H1 (cell line): ENCODE measurements at places on chromosomes 2 and 18. TPM values are rescaled to one million over a fixed set of nuclear protein-coding genes. Genes with fewer than 3 reads are reported as not detected.

- H3K36me3 ChIP-seq: no peaks in the 10 kb centered on the region
- no peak overlapping the region for H3K4me3 ChIP-seq
- DNase-seq: no peak
- H3K27me3 ChIP-seq: peaks cover 11% of the 10 kb centered on the region; the same call in 1 of the 2 replicates
- peaks cover 2% of the 10 kb centered on the region for H3K4me1 ChIP-seq
Observed at GRCh38 chr2:130389358-130389757, 33.5 kb downstream of the PTPN18 start.

The NOTO gene
- polyA plus RNA-seq: 0.33 and 0.46 TPM in 2 replicates

DNA sequence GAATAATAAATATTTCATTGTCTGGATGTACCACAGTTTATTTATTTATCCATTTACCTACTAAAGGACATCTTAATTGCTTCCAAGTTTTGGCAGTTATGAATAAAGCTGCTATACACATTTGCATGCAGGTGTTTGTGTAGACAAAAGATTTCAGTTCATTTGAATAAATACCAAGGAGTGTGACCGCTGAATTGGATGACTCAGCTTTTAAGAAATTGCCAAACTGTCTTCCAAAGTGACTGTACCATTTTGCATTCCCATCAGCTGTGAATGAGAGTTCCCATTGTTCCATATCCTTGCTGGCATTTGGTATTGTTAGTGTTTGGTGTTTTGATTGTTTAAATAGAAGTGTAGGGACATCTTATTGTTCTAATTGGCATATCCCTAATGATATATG is 36.2 kb upstream of the FMNL2 start:
- no peak overlapping the region for H3K27ac ChIP-seq
- H3K4me3 ChIP-seq: no peak overlapping the region

- no peak overlapping the region for H3K4me3 ChIP-seq
- H3K27me3 ChIP-seq: no peaks in the 10 kb centered on the region
- H3K36me3 ChIP-seq: no peaks in the 10 kb centered on the region
- no peak overlapping the region for H3K27ac ChIP-seq
- H3K4me1 ChIP-seq: no peaks in the 10 kb centered on the region
Observed at GRCh38 chr18:39162013-39162827, 1596.6 kb upstream of the CELF4 start.

GRCh38 chr2:181762848-181763247 is 82.5 kb upstream of the NEUROD1 start:
- H3K4me3 ChIP-seq: no peak overlapping the region
- H3K4me1 ChIP-seq: no peaks in the 10 kb centered on the region
- H3K27ac ChIP-seq: no peak overlapping the region
- no peaks in the 10 kb centered on the region for H3K36me3 ChIP-seq
- DNase-seq: no peak

The ZBTB7C gene
- polyA plus RNA-seq: 0.15 and 0.17 TPM in 2 replicates

The CYP20A1 gene
- 4.8 and 6.2 TPM in 2 replicates for polyA plus RNA-seq

GRCh38 chr2:54360055-54360792 is 95.9 kb upstream of the SPTBN1 start:
- H3K4me3 ChIP-seq: no peak overlapping the region
- no peaks in the 10 kb centered on the region for H3K36me3 ChIP-seq
- H3K4me1 ChIP-seq: no peaks in the 10 kb centered on the region
- no peaks in the 10 kb centered on the region for H3K27me3 ChIP-seq
- no peak for DNase-seq

GRCh38 chr18:5604778-5605177 is 61.0 kb upstream of the EPB41L3 start:
- no peak overlapping the region for H3K27ac ChIP-seq
- H3K36me3 ChIP-seq: no peaks in the 10 kb centered on the region
- no peaks in the 10 kb centered on the region for H3K27me3 ChIP-seq
- H3K4me1 ChIP-seq: no peaks in the 10 kb centered on the region; the same call in 1 of the 2 replicates
- H3K4me3 ChIP-seq: no peak overlapping the region
- DNase-seq: no peak

The CABYR gene
- polyA plus RNA-seq: 9.4 and 14.5 TPM in 2 replicates

DNA sequence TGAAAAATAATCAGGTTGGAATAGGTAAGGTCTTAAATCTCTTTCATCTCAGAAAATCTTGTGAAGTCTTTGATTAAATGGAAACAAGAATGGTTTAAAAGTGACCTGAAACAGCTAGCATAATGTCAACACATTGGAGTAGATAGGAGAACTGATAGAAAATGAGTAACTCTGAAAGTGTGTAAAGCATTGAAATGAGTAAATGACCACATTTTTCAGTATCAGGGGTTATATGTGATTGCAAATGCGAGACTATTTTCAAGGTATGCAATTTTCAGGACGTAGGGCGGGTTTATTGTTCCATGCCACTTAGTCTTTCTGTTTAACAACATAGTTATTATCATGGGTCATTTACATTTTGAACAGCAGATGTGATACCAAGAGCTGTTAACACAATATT is 1383.2 kb downstream of the LRP1B start:
- H3K4me1 ChIP-seq: no peaks in the 10 kb centered on the region
- no peaks in the 10 kb centered on the region for H3K36me3 ChIP-seq
- no peak for DNase-seq
- H3K27me3 ChIP-seq: no peaks in the 10 kb centered on the region
- H3K27ac ChIP-seq: no peak overlapping the region

DNA sequence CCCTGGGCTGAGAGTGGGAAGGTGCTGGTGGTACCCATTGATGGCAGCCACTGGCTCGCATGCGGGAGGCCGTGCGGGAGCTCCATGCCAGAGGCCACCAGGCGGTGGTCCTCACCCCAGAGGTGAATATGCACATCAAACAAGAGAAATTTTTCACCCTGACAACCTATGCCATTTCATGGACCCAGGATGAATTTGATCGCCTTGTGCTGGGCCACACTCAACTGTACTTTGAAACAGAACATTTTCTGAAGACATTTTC is 12.9 kb upstream of the UGT1A1 start:
- H3K27ac ChIP-seq: no peak overlapping the region
- no peak for DNase-seq
- H3K36me3 ChIP-seq: no peaks in the 10 kb centered on the region
- no peaks in the 10 kb centered on the region for H3K4me1 ChIP-seq
- H3K4me3 ChIP-seq: no peak overlapping the region
